ENCODE measurements at places on chromosomes 6 and 20.

DNA sequence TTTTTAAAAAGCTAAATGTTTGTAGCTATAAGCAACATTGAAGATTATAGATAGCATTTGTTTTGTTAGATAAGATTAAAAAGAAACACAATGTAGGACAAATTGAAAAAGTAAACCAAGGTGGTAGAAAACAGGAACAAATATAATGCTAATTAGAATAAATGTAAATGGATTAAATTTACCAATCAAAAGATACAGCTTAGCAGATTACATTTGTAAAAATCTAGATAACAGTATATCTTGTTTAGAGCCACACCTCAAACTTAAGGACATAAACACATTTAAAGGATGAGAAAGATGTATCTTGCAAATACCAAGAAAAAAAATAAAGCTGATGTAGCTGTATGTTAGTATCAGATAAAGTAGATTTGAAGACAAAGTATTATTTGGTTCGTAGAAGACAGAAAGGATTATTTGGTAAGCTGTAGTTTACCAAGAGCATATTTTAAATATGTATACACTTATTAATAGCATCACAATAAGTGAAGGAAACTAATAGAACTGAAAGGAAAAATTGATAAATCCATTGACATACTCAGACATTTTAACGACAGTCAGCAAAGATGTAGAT lies 107.2 kb downstream of the TULP4 start:
- DNase-seq = no peak

DNA sequence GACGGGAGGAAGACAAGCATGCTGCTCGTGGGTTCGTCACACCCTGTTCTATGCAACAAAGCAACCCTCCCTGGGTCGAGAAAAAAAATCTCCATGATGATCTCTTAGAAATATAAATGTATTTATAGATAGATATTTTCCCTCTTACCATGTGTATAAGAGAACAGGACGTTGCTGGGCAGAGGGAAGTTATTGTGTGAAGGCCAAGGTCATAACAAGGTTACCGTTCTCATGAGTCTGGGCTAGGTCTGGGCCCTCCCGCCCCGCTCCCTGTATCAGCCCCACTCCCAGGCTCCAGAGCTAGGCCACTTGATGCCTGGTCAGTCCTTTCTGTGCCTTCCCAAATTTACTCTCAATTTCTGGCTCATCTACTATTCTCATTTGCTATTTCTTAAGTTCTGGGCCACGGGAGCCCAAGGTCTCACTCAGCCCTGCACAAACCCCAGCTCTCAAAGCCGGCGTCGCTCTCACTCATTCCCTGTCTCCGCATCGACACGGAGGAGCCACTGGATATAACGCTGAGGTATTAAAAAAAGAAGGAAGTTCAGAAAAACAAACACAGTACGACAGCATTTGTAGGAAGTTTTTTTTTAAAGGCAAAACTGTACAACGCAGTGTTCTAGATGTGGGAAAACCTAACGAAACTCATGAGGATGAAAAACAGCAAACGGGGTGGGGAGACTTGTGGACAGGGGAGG lies 96.8 kb downstream of the PSMG4 start:
- DNase-seq = no peak

GRCh38 chr6:89956182-89956581 lies 61.9 kb downstream of the GJA10 start:
- DNase-seq = no peak

DNA sequence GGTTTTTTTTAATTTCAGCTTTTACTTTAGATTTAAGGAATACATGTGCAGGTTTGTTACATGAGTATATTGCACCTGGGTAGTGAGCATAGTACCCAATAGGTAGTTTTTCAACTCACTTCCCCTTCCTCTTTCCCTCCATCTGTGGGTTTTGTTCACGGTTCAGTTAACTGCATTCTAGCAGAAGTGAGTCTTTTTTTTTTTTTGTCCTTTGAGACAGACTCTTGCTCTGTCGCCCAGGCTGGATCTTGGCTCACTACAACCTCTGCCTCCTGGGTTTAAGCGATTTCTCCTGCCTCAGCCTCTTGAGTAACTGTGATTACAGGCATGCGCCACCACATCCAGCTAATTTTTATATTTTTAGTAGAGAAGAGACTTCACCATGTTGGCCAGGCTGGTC lies 8.7 kb downstream of the UBR2 start:
- no peak for DNase-seq

- no peak for DNase-seq
These were observed 27.1 kb upstream of the TASP1 start for GRCh38 chr20:13665709-13666395.

GRCh38 chr6:138863321-138863720 lies 67.4 kb downstream of the ECT2L start:
- no peak for DNase-seq

- no peak for DNase-seq
These were observed 33.3 kb downstream of the EPB41L2 start for GRCh38 chr6:131029626-131030297.

- DNase-seq = no peak
These were observed 42.6 kb upstream of the SUPT3H start for GRCh38 chr6:45420083-45420908.

DNA sequence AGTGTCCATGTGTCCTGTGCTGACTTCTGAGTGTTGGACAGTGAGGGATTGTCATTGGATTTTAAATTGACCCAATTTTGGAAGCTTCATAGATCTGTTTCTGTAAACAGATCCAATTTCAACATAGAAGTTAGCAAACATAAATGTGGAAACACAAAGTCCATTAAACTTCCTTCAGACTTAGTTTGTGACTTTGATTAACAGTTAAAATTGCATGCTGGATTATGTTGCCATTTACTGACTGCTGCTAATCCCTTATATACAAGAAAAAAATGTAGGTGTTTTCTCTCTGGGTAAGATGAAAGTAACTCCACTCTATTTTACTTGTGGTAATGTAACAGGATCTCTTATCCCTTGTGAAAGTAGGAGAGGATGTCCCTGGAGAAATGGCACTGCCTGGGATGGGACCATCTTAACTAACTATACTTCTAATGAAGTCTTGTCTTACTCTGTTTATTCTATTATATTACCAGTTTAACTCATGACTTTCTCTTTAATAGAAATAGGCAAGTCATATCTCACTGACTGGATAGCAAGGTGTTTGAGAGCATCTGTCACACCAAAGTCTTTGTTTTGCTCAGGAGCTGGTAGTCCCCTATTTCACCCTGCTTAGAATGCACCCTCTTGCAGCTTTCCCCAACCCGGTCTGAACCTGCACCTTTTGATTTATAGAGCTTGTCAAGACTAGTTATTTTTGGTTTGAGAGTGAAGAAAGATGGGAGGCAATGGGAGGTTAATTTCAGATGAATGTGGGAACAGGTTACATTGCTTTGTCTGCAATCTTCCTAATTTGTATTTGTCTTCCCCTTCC lies 7.2 kb downstream of the TPX2 start:
- no peak for DNase-seq

DNA sequence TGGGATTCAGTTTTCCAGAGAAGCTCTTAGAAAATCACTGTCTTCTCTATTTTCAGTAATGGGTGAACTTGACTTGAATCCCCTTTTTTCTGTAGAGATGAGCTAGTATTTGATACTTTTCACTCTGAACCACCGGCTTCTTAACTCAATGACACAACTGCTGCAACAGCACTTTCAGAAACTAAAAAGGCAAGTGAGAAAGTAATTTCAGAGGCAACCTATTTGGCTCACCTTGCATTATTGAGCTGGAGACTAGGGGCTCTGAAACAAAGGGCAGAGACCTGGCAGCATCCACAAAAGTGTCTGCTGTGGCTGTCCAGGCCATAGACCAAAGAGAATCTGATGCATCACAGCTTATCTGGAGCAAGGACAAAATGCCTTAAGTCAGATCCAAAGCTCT lies 289.8 kb upstream of the IRAK1BP1 start:
- no peak for DNase-seq

DNA sequence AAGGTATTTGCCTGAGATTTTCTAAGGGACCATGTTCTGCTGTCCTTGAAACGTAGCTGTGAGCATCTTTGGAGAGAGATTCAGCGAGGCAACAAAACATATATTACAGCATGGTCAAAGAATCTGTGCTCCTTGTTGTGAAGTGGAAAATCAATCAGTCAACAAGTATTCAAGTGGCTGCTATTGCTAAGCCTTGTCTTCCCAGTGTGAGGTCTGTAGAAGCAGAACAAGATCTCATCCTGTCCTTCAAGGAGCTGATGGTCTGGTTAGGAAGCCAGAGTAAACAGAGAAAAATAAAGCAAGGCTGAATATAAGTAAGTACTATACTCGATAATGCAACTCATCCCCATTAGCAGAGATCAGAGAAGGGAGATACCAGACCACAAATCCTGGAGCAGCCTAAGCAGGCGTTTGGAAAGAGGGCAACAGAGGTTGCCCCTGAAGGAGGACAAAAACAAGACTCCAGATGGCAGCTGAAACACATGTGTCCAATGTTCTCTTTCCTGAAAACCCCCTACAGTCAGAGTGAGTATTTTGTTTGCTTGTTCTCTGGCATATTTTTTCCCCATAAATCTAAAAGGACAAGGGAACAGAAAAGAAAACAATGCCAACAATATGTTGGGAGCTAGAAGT lies 392.0 kb downstream of the SYNE1 start:
- no peak for DNase-seq

DNA sequence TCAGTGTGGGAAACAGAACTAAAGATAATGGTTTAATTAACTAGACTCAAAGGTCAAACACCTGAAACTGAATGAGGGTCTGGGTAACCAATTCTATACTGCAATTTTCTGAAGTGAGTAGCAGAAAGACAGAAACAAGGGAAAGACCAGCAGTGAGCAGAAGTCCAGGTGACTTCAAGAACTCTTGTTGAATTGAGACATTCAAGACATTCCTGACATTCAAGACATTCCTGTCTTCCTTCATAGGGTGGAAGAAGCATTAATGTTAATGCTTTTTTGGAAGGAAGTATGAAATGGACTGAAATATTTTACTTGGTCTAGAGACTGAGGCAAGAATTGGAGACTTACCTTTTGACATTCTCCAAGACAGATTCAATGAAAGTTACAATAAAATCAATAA lies 529.9 kb upstream of the MMS22L start:
- DNase-seq = no peak

DNA sequence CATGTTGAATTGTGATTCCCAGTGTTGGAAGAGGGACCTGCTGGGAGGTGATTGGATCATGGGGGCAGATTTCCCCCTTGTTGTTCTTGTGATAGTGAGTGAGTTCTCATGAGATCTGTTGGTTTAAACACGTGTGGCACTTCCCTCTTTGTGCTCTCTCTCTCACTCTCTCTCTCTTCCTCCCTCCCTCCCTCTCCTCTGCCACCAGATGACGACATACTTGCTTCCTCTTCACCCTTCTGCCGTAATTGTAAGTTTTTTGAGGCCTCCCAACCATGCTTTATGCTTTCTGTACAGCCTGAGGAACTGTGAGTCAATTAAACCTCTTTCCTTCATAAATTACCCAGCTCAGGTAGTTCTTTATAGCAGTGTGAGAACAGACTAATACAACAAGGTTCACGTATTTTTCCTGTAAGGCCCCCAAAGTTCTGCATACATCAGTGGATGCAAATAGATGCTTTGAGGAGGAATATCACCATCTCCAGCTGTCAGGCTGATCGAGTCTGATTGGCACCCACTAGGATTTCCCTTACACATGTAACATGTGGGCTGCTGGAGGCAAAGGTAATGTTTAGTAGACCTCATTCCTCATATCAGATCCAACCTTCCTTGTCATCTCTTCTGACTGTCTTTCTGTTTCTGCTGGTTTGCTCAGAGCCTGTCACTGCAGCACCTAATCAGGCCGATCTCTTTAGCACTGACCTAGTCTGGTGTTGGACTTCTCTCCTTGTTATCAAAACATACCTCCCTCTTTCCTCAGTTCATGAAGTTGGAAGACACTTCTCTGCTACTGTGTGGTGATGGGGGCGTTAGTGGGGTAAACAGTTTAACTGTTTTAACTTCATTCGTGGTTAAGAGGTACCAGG lies 54.3 kb upstream of the BACH2 start:
- no peak for DNase-seq

DNA sequence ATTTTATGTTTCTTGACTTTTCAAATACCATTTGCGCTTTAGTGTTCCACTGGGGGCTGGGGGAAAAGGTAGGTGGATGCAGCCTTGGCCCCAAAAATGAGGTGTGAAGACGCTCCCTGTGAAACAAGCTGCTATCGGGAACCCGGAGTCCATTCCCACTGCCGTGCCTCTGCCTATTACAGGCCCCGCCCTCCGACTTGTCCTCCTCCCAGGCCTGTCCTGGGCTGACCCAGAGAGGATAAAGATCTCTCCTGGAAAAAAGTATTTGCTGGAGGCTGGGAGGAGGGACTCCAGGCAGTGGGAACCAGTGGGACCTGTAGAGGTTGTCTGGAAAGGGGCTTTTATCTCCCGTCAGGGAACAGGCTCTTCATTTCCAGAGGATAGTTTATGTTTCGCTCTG lies 215.0 kb downstream of the SLC24A3 start:
- no peak for DNase-seq

DNA sequence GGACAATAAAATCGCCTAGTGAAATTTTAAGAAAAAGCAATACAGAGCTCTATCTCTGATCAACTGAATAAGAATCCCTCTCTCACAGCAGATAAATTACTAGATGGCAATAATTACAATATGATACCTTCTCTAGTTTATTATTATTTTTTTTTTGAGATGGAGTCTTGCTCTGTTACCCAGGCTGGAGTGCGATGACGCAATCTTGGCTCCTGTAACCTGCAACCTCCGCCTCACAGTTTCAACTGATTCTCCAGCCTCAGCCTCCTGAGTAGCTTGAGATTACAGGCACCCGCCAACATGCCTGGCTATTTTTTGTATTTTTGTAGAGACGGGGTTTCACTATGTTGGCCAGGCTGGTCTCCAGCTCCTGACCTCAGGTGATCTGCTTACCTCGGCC lies 129.3 kb upstream of the PTCHD4 start:
- DNase-seq = no peak

DNA sequence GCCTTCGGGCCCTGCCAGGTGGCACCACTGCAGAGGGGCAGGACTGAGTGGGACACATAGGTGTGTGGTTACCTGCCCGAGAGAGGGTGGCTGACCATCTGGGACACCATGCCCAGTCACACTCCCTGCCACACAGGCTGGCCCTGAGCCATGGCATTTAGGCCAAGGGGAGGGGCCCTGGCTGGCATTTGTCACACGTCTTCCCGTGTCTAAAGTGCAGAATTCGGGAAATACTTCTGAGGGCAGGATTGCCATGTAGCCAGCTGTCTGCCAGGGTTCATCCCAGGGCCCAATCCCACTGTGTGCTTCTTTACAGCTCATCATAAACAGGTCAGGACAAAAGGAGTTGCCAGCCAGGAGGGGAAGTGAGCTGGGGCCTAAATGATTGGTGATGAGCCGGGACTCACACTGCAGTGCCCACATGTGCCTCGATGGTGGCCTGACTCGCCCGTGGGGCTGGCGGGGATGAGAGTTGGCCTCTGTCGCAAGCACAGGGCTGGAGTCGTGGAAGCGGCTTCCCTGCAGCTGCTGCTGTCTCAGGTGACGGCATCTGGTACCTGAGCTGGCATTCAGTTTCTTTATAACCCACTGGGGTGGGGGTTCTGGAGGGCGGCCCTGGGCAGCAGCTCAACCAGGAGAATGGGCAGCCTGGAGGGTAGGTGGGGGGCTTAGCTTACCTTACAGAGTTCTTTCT lies 5.9 kb upstream of the UNC93A start:
- no peak for DNase-seq

DNA sequence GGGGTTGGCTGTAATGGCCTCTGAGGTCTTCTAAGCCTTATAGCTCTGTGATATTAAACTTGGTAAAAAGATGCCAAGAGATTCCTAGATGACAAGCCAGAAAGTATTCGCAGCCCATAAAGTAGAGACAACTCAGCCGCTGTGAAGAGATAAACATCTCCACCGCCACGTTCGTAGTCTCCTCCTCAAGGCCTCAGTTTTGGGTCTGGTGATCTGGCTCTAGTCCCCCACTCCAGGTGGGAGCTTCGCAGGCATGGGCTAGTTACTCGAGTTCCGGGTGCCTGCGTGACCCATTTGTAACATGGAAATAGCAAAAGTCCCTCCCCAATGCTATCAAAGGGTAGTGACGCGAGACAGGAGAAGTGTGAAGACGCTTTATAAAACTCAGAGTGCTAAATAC lies 28.3 kb upstream of the AFDN start:
- no peak for DNase-seq

All from left forelimb (tissue), 1 donor.